Putamen (tissue), 1 donor: ENCODE measurements at places on chromosomes 6 and 20.
A peak's percentile ranks its signal among the peaks of the same experiment; 100 is the strongest.

- peak; percentile 18 for DNase-seq
Measured at GRCh38 chr20:50379049-50379990, 130.9 kb upstream of the PTPN1 start.

GRCh38 chr6:110530671-110531070 is 54.3 kb upstream of the SLC22A16 start:
- DNase-seq = no peak

GRCh38 chr6:72524011-72524645 is 97.7 kb upstream of the KCNQ5 start:
- peak; percentile 37 for DNase-seq

DNA sequence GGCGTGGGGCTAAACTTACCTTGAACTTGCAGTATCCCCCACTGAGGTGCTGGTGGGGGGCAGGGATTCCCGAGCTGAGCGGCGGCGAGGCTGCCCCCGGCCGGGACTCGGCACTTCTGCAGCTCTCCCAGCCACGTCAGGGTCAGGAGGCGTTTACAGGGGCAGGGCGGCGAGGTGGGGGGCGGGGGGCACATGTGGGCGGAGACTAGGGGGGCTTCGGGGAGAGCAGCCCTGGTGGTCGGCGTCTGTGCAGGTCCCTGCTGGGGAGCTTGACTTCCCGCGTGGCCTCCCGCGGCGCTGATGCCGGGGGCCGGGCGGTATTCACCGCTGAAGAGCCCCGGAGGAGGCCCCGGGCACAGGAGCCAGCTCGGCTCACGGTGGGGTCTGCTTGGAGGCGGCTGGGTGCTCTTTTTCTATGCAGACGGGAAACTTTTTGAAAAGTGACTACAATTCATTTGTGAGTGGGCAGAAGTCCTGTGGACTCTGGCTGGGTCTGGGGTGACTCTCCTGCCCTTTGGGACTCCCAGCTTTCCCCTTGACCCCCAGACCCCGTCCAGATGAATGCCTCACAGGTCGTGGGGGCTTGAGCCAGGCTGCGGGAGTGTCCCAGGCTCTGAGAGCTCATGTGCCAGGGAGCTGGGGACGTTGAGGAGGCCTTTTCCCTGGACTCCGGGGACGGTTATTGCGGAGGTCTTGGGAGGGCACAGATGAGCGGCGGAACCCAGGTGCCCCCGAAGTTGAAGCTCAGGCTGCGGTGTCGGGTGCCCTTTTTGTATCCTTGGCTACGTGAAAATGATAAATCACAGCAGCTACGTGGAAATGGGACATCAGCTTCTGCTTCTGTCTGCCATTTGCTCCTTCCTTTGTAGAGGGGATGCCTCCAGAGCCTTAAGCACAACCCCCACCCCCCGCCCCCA is 75.9 kb upstream of the GATA5 start:
- no peak for DNase-seq

GRCh38 chr20:33589059-33589458 is 73.1 kb upstream of the C20orf144 start:
- no peak for DNase-seq

- DNase-seq = no peak
Measured at GRCh38 chr6:30494291-30494861, 5.1 kb downstream of the HLA-E start.

DNA sequence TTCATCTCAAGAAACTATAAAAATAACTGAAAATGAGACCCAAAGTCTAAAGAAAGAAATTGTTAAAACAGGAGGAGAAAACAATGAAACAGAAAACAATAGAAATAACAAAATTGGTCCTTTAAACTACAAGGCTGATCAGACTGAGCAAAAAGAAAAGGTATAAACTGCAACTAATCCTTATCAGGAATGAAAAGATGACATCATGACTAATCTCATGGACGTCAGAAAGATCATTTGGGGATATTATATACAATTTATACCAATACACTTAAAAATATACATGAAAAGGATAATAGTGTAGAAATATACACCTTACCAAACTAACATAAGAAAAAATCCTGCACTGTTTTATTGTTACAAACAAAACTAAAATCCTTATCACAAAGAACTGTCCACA is 315.6 kb downstream of the TAF4 start:
- no peak for DNase-seq

GRCh38 chr6:11307226-11307625 is 74.8 kb upstream of the NEDD9 start:
- DNase-seq = no peak

- no peak for DNase-seq
Measured at GRCh38 chr6:26484161-26484560, 15.9 kb upstream of the BTN1A1 start.

GRCh38 chr6:166466178-166467122 is 83.7 kb upstream of the MPC1 start:
- no peak for DNase-seq

DNA sequence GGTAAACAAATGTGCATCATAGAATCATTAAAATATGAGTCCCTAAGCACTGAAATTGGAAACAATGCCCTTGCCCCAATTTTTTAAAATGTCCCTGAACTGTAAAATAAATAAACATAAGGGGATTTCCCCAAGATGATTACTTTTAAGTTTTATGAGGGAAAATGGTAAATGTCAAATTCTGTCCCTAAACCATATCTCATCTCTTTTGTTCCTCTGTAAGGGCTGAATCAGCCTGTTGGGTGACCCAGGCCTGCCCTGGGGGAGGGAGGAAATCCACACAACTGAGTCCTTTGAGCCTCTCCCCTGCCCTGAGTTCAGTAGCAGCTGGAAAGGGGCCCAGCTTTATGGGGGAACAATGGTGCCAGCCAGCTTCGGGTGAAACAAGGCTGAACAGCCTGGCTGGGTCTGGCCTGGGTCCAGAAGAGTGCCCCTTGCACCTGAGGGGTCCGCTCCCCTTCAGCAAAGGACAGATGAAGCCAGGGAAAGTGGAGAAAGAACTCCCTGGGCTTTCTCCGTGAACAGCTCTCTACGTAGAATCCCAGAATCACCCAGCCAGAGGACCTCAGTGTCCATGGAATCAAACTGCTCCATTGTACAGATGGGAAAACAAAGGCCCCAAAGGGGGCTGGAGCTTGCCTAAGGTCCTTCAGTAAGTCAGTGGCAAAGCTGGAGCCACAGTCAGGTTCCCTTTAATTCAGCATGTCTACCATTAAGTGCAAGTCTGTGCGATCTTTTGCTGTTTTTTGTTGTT is 28.2 kb upstream of the ITCH start:
- peak; percentile 97 for DNase-seq

DNA sequence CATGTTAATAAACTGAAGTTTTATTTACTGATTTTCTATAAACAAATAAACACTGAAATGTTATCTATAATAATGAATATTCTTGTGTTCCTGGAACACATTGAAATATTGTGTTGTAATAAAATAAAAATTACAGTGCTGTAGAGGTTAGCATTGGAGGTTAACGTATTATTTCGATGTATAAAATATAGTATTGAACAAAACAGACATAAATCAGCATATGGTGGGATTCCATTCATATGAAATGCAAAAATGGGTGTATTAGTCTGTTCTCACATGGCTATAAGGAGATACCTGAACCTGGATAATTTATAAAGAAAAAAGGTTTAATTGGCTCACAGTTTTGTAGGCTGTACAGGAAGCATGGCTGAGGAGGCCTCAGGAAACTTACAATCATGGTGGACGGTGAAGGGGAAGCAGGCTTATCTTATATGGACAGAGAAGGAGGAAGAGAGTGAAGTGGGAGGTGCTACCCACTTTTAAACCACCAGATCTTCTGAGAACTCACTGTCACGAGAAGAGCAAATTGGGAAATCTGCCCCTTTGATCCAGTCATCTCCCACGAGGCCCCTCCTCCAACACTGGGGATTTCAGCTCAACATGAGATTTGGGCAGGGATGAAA is 24.6 kb upstream of the BMP6 start:
- no peak for DNase-seq

DNA sequence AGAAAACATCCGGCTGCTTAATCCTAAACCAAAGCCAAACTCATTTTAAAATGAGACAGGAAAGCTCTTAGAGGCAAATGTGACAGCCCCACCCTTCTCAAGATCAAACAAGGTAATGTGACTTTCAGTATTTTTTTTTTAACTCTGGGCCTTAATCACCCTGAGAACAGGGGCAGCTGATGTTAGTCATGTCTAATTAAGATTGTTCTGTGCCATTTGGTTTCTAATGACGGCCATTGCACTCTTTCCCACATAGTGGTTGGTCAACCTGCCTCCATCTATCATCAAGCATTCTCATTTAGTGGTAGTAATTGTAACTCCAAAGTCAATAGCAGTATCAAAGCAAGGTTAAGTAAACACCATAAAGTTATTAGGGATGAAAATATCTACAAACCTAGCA is 191.6 kb upstream of the EXOC2 start:
- DNase-seq = no peak

GRCh38 chr6:61711849-61712248 is 574.2 kb downstream of the KHDRBS2 start:
- DNase-seq = no peak

DNA sequence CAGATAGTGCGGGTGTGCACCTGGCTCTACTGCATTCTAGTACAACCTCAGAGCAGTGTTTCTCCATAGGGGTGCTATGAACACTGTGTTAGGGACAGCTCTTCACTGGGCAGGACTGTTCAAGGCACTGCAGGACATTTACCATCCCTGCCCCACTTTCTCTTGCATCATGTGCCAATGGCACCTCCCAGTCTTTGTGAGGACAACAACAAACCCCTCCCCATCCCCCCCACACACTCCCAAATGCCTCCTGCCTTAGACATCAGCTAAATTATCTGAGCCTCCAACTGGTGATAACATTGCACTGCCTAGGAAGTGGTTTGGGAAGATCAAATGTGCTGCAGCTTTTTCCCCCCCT is 98.9 kb downstream of the FYN start:
- DNase-seq = no peak

- DNase-seq = no peak
Measured at GRCh38 chr6:132096996-132097395, 145.8 kb upstream of the CCN2 start.

DNA sequence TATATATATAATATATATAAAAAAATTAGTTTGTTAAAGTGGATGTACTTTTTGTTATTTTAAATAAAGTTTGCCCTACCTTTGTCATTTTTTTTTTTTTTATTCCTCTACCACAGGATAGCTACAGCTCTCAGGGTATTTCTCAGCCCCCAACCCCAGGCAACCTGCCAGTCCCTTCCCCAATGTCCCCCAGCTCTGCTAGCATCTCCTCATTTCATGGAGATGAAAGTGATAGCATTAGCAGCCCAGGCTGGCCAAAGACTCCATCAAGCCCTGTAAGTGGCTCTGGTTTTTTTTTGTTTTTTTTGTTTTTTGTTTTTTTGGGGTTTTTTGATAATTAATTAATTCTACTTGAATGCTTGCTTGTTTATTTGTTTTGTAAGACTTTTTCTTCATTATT is 148.6 kb downstream of the TMEM242 start:
- no peak for DNase-seq

- no peak for DNase-seq
Measured at GRCh38 chr6:12482386-12483375, 192.5 kb downstream of the EDN1 start.

DNA sequence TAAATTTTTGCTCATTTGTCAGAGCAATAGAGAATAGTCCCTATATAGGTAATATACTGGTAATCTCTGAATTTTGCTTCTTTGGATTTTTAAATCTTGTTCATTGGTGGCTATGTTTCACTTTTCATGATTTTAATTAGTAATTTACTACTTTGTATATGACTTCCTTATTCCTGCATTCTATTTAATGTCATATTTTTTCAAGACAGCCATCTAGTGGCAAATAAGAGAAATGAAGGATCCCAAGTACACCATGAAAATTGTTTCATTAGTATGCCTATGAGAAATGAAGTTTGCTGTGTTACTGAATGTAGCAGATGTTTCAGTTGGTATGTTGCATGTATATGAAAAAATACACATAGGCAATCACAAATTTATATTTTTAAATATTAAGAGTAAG is 82.4 kb downstream of the ZNF292 start:
- DNase-seq = no peak

DNA sequence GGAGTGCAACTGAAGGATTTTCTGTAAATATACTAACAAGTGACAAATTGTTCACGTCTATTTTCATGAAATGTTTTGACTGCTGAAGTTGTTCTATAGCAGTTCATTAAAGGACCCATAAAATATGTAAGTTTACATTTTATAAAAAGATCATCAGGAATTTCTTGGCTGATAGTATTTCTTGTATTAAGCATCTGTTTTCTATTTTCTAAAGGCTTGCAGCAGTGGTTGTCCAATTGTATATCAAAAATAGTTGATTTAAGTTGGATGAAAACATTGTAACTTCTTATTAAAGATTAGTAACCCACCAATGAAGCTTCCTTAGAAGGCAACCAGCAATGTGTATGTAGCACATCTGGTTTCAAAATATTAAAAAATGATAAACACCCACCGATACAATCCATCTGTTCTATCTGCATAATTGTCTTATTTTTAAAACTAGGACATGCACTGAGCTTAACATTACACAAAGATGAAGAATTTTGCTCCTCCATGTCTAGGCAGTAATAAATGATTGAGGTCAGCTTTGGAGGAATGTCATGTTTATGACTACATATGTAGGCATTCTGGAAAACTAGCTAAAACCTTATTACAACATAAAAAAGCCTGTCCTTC is 301.3 kb upstream of the TCF21 start:
- DNase-seq = no peak

- no peak for DNase-seq
Measured at GRCh38 chr6:37190159-37190535, 20.2 kb downstream of the PIM1 start.

GRCh38 chr20:43191946-43192863 is 2.5 kb upstream of the PTPRT start:
- no peak for DNase-seq

GRCh38 chr6:107408714-107409113 is 50.6 kb downstream of the PDSS2 start:
- DNase-seq = no peak

DNA sequence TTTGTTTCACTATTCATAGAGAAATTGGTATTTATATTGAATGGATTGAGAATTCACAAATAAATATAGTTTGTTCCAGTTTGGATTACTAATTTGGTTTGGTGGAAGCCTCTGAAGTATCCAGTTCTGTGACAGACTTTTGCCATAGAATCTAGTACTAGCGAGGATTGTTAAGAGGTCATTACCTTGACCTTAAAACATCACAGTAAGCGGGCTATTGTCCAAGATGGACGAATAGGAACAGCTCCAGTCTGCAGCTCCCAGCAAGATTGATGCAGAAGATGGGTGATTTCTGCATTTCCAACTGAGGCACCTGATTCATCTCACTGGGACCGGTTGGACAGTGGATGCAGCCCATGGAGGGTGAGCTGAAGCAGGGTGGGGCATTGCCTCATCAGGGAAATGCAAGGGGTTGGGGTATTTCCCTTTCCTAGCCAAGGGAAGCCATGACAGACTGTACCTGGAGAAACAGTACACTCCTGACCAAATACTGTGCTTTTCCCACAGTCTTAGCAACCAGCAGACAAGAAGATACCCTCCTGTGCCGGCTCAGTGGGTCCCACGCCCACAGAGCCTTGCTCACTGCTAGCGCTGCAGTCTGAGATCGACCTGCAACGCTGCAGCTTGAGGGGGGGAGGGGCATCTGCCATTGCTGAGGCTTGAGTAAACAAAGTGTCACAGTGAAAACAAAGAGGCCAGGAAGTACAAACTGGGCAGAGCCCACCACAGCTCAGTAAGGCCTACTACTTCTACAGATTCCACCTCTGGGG is 66.4 kb upstream of the NEDD9 start:
- no peak for DNase-seq

GRCh38 chr6:41623330-41623729 is 14.9 kb upstream of the MDFI start:
- DNase-seq = no peak
